ENCODE measurements at places on chromosomes 6 and 20.

DNA sequence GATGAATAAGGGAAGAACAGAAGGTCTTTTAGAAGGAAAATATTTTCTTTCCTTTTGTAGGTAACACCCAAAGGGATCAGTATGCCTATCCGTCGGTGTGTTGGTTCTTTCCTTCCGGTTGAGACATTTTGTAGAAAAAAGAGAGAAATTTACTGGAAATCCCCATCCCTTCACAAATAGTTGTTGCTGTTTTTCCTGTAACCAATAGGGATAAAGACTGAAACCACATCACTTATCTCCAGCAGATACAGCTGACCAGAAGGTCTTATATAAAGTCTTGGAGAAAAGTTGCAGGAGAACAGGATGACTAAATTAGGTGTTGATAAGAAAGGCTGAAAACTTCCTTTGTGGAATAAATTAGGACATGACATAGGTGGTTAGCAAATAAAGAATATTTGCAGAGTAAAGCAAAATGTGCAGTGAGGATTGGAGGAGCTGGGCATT lies 14.8 kb upstream of the HLA-DRB1 start:
- no peak for DNase-seq

DNA sequence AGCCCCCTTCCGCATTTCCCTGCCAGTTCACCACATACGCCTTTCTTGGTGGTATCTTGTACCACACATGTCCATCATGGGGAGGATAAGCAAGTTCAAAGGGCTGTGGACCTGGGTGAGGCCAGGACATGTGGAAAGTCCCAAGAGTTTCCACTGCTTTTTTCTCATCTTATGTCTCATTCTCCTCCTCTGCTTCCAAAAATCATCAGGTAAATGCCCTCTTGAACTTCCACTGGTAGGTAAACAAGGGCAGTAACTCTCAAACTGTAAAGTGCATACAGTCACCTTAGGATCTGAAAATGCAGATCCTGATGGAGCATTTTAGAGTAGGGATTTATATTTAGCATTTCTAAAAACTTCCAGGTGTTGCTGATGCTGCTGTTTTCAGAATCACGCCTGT lies 7.9 kb upstream of the SIRT5 start:
- DNase-seq = no peak

DNA sequence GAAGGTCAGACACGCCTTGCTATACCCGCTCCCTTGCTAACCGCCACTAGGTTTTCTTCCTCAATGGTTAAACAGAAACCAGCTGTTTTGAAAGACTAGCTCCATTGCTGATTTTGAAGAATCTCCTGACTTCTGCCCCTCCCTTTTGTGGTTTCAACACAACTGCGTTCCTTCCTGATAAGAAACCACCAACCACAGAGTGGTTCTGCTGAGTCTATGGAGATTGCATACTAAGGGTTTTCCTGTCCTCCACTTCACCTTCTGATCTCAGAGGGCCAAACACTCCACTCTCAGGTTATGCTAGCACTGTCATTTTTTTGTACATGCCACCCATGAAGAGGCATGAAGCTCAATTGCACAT lies 207.9 kb downstream of the MYLK4 start:
- DNase-seq = peak; percentile 14

DNA sequence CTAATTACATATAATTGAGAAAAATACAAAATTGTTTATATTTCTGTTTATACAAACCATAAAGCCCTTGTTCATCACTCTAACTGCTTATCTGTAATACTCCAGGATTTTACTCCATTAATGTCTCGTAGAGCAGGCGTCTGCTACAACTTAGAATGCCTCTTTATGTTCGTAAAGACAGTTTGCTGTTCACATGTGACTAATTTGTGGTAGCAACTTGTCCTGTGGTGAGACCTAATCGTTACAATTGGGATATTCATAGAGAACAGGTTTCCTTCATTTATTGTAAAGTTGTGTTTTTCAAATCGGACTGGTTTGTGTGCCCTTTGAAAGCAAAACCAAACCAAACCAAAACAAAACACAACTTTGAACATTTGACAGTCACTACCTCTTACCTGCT lies 149.7 kb downstream of the ASCC3 start:
- no peak for DNase-seq

DNA sequence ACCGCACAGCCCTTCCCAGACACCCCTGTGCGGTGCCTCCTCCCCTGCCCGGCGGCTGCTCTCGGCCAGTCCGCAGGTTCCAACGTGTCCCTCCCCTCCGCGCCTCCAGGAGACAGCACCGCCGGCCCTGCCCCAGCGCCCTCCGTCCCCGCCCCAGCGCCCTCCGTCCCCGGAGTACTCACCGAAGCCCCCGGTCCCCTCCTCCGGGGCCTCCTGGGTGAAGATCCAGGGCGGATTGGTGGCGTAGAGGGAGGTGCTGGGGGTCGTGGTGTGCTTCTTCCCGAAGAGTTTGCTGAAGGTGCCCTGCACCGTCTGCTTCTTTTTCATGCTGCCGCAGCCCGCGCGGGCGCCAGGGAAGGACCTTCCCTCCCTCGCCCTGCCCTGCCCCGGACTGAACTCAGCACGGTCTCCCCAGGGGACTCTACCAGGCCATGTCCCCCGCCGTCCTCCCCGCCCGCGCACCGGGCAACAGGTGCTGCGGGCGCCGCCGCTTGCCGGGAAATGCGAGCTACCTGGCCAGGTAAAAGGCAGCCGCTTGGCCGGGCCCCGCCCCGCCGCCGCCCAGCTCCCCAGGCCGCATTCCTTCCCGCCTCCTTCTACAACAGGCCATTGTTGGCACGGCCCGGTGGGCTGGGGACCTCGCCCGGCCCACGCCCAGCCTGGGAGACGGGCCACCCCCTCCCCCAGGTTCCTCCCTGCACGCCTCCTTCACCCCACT lies at the start of gene C6orf132:
Gene C6orf132, minus strand, starts transcription at position 503 of the 718 bp plus-strand sequence. Its CDS starts 176 bp downstream, at position 327.
- DNase-seq = no peak

DNA sequence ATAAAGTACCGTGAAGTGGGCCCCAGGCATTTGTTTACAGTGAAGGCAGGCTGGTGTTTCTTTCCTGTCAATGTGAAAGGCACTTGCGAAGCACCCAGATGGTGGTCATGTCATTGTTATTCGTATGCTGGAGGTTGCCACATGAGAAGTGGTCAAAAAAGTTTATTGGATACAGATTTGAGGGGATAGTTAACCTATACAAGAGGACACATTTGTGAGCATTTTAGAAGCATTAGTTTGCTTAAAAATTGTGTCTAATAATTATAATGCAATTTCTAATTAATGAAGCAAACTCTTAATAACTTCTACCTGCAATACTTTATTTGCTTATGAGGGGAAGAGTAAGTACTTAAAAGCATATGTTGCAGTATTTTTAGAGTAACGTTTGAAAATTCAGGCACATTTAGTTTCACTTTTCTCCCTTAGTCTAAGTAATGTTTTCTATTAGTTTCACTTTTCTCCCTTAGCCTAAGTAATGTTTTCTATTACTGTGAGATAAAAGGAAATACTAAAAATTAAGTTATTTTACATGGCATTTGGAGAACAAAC lies 120.7 kb upstream of the CLDN20 start:
- no peak for DNase-seq

DNA sequence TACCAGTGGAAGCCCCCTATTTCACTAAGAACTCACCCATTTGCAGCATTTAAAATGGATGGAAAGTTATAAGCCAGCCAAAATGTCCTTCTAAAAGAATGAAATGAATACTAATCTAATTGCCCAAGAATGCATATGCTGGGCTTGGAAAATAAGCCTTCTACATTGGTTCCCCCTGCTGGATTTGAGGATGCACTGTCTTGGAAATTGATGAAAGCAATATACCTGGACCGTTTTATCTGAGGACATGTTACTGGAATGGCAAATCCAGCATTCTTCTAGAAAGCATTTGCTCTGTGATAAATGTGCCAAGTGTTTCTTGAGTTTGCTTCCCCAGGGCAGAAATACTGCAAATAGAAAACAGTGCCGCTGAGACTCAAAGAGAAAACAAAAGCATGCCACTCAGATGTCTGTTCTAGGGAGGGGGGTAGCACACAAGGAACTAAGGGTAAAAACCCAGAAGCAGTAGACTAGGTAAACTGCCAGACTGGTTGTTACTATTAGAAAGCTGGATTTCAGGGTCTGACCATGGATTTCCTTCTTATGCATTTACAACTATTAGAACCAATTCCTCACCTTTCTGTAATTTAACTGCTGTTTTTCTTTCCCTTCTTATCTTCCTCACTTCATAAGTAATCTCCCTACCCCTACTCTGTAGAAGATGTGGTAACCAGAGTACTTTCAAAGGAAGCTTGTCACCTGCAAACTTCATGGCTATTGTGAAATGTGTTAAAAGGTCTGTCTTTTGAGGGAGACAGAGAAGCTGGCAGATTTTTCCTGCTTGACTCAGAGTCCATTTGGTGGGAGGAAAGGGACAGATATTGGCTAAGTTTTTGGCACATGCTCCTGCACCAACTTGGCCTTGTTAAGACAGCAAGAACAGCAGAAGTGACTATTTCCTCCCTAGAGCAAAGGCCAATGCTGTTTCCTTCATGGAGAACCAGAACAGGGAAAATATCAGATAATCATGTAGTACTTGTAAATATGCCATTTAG lies 642.6 kb downstream of the KIF16B start:
- DNase-seq = no peak

GRCh38 chr6:68730291-68731054 lies 95.4 kb downstream of the ADGRB3 start:
- no peak for DNase-seq

- no peak for DNase-seq
These were observed 191.1 kb downstream of the FOXC1 start for GRCh38 chr6:1800845-1801244.

- no peak for DNase-seq
These were observed 72.2 kb downstream of the UST start for GRCh38 chr6:148818939-148819575.

DNA sequence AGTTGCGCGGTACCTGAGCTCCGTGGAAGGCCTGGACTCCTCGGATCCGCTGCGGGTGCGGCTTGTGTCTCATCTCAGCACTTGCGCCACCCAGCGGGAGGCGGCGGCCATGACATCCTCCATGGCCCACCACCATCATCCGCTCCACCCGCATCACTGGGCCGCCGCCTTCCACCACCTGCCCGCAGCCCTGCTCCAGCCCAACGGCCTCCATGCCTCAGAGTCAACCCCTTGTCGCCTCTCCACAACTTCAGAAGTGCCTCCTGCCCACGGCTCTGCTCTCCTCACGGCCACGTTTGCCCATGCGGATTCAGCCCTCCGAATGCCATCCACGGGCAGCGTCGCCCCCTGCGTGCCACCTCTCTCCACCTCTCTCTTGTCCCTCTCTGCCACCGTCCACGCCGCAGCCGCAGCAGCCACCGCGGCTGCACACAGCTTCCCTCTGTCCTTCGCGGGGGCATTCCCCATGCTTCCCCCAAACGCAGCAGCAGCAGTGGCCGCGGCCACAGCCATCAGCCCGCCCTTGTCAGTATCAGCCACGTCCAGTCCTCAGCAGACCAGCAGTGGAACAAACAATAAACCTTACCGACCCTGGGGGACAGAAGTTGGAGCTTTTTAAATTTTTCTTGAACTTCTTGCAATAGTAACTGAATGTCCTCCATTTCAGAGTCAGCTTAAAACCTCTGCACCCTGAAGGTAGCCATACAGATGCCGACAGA lies 9.9 kb downstream of the HEY2 start:
- DNase-seq = no peak

- DNase-seq = no peak
These were observed at the start of gene SNAP91 for GRCh38 chr6:83708970-83709747. SNAP91 (minus strand) TSS chr6:83709101; CDS start chr6:83707927, 1,174 bp downstream.

GRCh38 chr6:151869345-151869744 lies 61.9 kb downstream of the ESR1 start:
- no peak for DNase-seq

DNA sequence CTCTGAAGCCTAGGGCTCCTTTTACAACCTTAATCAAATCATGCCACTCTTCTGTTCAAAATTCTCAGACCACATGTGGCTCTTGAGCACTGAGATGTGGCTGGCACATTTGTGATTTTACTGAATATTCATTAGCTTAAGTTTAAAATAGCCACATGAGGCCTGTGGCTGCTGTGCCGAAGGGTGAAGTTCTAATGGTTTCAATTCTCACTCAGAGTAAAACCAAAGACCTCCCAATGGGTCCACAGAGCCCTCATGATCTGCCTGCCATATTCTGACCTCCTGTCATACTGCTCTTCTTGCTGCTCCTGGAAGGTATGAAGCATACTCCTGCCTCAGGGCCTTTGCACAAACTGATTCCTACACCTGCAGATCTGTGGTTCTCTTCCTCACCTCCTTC lies 7.8 kb upstream of the CST3 start:
- DNase-seq = no peak

DNA sequence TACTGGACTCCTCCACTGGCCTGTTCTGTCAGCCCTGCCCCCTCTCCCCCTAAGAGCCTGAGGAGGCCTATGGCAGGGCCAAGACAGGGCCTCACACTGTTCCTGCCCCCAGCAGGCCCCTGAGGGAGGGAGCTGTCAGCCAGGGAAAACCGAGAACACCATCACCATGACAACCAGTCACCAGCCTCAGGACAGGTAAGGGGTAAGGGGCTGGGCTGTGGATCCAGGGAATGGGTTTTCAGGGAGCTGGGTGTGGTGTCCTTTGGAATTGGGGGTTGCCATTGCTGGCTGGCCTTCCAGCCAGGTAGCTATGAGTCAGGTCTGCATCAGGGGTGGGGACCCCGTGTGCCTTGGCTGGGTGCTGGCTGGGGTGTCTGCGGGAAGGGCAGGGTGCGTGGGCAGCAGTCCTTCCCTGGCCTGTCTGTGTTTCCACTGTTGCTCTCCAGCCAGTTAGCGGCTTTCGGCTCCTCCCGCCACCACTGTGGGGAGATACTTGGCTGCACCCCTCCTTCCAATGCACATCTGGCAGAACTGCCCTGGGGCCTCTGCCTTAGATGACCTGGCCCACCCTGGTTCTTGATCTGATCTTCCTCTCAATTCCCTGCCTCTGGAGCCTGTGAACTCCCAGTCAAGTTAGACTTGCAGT lies 3.9 kb downstream of the SLC29A1 start:
- DNase-seq = no peak

DNA sequence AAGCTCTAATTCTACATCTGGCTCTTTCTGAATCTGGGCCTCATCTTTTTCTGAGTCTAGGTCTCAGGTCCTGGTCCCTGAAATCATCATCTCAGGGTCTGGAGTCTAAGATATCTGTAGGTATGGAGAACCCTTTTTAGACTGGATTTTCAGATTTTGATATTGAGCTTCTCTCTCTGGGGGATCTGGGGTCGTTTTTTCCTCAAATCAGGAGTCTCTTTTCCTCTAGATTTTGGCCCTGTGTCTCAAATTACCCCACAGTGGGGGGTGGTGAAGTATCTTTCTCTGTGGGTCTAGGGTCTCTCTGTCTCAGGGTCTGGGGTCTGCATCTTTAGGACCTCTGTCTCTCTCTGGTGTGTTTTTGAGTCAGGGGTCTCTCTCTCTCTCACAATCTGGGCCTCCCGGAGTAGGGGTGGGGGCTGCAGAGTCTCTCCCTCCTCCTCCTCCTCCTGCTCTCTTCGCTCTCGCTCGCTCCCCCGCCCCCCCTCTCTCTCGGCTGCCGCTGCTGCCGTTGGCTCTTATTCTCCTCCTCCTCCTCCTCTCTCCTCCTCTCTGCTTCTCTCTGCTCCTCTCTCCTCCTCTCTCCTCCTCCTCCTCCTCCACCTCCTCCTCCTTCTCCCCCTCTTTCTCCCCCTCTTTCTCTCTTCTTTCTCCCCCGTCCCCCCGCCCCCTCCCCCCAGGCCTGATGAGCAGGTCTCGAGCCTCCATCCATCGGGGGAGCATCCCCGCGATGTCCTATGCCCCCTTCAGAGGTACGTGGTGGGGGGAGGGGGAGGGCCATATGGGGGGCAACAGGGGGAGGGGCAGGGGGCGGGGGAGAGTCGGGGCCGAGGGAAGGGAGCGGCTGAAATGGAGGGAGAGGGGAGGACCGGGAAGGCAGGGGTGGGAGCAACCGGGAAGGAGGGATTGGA lies at the start of gene SYNGAP1:
Gene SYNGAP1, plus strand, starts transcription at position 486 of the 911 bp plus-strand sequence. Its CDS starts 200 bp downstream, at position 686.
- DNase-seq = no peak

- DNase-seq = no peak
These were observed 398.0 kb downstream of the CDKAL1 start for GRCh38 chr6:20932284-20932683.
